ENCODE measurements at places on chromosomes 1 and 21. TPM values are rescaled to one million over a fixed set of nuclear protein-coding genes. Genes with fewer than 3 reads are reported as not detected.

DNA sequence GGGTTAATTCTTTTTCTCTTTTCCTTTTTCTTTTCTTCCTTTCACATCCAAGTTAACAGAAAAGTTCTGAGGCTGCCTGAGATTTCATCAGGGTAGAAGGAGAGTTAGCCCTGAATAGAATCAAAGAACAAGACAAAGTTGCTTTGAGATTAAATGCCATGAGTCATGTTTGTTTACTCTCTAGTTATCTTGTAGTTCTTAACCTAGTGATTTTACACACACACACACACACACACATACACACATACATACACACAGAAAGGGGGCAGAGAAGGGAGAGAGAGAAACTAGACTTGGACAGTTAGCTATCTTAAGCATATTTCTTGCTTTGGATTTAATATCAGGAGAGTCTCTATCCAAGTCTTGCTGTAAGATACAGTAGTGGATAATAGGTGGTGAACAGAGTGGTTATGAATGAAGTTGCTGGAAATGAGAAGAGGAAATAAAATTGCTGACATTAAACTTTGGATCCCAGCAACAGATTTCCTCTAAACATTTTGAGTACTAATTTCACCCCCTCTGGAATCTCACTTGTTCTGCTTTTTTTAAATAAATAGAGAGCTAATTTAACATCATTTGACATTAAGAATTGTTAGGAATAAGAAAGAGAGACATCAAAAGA lies 19.9 kb downstream of the PLA2G4A start:
- peaks cover 3% of the 10 kb centered on the region for H3K4me1 ChIP-seq
- no peaks in the 10 kb centered on the region for H3K36me3 ChIP-seq
- H3K27ac ChIP-seq, result no peak overlapping the region
- DNase-seq, result no peak
- no peaks in the 10 kb centered on the region for H3K27me3 ChIP-seq

GRCh38 chr21:26934383-26934782 lies 32.5 kb downstream of the ADAMTS5 start:
- H3K4me3 ChIP-seq, result no peak overlapping the region
- H3K27ac ChIP-seq, result no peak overlapping the region
- DNase-seq, result no peak
- H3K4me1 ChIP-seq, result peaks cover 6% of the 10 kb centered on the region
- no peaks in the 10 kb centered on the region for H3K27me3 ChIP-seq
- H3K36me3 ChIP-seq, result no peaks in the 10 kb centered on the region

- DNase-seq, result no peak
- H3K27ac ChIP-seq, result no peak overlapping the region
- H3K36me3 ChIP-seq, result peaks cover 41% of the 10 kb centered on the region
- H3K27me3 ChIP-seq, result no peaks in the 10 kb centered on the region
Measured at GRCh38 chr1:230923176-230923575, 54.9 kb upstream of the C1orf198 start.

The HPCA gene
- not detected for total RNA-seq

GRCh38 chr1:193183019-193183627 lies 3.3 kb downstream of the B3GALT2 start:
- peaks cover 57% of the 10 kb centered on the region for H3K4me1 ChIP-seq
- no peak overlapping the region for H3K27ac ChIP-seq
- peak overlapping the region; percentile 29 for H3K4me3 ChIP-seq
- no peak for DNase-seq
- no peaks in the 10 kb centered on the region for H3K36me3 ChIP-seq

- no peak overlapping the region for H3K4me3 ChIP-seq
- no peaks in the 10 kb centered on the region for H3K27me3 ChIP-seq
- DNase-seq, result no peak
- H3K36me3 ChIP-seq, result no peaks in the 10 kb centered on the region
Measured at GRCh38 chr1:184480736-184481135, 93.9 kb downstream of the C1orf21 start.

- no peaks in the 10 kb centered on the region for H3K27me3 ChIP-seq
- H3K4me3 ChIP-seq, result no peak overlapping the region
- H3K4me1 ChIP-seq, result peaks cover 6% of the 10 kb centered on the region
- H3K36me3 ChIP-seq, result no peaks in the 10 kb centered on the region
- DNase-seq, result no peak
Measured at GRCh38 chr21:26795866-26796329, 49.3 kb downstream of the ADAMTS1 start.

DNA sequence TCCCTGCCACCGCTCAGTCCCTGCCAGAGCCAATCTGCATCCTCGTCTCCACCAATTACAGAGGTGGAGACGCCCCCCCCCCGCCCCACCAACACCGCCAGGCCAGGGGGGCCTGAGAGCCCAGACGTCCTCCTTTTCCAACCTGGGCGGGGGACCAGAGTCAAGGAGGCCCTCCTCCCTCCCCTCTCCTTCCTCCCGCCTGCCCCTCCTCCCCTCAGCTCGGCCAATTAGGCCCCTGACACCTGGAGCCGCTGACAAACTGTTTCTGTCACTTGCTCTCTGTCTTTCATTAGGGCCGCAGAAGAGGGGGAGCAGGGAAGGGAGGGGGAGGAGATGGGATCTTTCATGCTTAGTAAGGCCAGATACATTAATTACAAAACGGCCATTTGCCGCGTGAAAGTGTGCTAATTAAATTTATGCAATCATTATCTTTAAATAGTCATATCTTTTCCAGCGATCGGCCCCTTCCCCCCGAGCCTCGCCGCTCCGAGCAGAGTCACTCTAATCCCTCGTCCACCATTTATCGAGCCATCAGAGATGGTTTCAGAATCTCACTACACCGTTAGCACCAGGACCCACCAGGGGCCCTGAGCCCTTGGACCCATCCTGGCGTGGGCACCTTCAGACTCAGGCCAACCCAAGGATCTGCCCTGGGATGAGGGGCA lies 94.7 kb downstream of the PAX7 start:
- no peak overlapping the region for H3K4me3 ChIP-seq
- DNase-seq, result no peak
- no peaks in the 10 kb centered on the region for H3K4me1 ChIP-seq
- H3K27me3 ChIP-seq, result no peaks in the 10 kb centered on the region
- no peaks in the 10 kb centered on the region for H3K36me3 ChIP-seq

DNA sequence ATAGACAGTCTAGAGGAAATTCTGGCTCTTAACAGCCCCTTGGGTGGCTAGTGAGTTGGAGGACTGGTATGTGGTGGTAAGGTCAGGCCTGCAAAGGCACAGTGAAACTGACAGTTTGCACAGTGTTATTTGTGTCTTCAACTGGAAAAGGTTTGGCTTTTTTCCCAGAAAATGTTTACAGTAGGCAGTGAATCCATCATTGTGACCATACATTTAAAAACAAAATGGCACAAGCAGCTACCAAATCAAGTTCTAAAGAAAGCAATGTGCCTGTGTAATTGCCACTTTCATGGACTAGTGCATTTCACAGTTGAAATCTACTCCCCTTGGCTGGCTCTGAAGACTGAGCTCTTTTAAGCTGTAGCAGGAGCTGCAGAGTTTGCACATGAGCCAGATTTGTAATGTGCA lies 24.8 kb downstream of the ATPAF1 start:
- peak overlapping the region; percentile 3 for H3K27ac ChIP-seq
- peaks cover 4% of the 10 kb centered on the region for H3K36me3 ChIP-seq
- H3K4me3 ChIP-seq, result no peak overlapping the region
- peaks cover 5% of the 10 kb centered on the region for H3K4me1 ChIP-seq

DNA sequence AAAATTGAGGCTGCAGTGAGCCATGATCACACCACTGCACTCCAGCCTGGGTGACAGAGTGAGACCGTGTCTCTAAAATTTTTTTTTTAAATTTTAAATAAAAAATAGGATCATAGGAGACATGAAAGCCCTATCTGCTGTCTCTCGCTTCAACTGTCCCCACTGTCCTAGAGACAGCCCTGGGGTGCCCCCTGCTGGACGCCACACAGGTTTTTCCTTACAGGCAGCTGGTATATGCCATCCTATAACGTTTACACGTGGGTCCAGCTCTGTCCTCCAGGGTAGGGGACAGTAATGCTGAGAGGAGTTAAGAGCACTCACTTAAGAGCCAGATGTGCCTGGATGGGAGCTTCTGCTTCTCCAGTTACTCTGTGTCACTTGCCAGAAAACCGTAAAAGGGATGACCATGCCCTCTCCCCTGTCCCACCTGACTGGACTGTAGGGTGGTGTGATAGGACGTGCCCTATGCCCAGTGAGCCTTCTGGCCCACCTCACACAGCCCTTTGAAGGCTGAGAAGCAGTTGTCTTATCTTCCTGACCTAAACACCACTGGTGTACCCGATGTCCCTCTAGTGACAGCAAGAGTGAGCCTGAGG lies 8.5 kb downstream of the FBXO2 start:
- no peaks in the 10 kb centered on the region for H3K36me3 ChIP-seq
- H3K27ac ChIP-seq, result no peak overlapping the region
- H3K4me3 ChIP-seq, result no peak overlapping the region
- peaks cover 5% of the 10 kb centered on the region for H3K4me1 ChIP-seq
- DNase-seq, result no peak

The RAD54L gene
- 0.68 TPM for total RNA-seq

DNA sequence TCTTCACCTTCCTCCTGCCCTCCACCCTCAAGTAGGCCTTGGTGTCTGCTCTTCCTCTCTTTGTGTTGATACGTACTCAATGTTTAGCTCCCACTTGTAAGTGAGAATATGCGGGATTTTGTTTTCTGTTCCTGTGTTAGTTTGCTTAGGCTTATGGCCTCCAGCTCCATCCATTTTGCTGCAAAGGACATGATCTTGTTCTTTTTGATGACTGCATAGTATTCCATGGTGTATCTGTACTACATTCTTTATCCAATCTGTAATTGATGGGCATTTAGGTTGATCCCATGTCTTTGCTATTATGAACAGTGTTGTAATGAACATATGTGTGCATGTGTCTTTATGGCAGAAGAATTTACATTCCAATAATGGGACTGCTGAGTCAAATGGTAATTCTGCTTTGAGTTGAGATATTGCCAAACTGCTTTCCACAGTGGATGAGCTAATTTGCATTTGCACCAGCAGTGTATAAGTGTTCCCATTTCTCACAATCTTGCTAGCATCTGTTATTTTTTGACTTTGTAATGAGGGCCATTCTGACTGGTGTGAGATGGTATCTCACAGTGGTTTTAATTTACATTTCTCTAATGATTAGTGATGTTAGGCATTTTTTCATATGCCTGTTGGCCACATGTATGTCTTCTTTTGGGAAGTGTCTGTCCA lies 272.7 kb downstream of the SDCCAG8 start:
- H3K27me3 ChIP-seq, result no peaks in the 10 kb centered on the region
- no peak overlapping the region for H3K4me3 ChIP-seq
- H3K36me3 ChIP-seq, result no peaks in the 10 kb centered on the region
- DNase-seq, result no peak
- H3K4me1 ChIP-seq, result peaks cover 16% of the 10 kb centered on the region

GRCh38 chr21:41741253-41742072 lies 25.4 kb downstream of the RIPK4 start:
- no peak for DNase-seq
- no peaks in the 10 kb centered on the region for H3K4me1 ChIP-seq
- H3K27ac ChIP-seq, result no peak overlapping the region

DNA sequence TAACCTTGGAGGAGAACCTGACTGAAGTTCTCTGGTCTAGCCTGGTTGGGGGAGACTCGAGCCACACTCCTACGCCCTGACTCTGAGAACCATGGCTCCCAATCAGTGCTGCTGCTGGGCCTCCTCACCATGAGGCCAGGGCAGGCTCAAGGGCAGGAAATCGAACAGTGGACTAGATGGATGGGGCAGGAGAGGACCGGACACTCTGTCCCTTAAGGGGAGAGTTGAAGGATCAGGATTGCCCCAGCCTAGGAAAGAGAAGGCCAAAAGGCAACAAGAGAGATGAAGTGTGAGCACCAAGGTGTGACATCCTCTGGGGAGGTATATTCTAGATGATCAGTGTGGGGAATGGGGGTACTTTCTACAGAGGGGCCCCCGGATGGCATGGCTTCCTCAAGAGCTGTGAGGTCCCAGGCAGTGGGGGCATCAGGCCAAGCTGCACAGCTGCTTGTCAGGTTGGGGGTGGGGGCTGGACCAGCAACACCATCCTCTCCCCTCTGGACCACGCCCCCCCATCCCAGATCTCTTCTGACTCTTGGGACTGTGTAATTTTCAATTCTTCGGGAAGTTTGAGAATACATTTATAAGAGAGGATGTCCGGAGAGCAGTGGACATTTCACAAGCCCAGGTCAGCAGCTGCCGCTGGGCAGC lies 34.0 kb downstream of the MX1 start:
- no peaks in the 10 kb centered on the region for H3K4me1 ChIP-seq
- no peak overlapping the region for H3K27ac ChIP-seq
- peaks cover 30% of the 10 kb centered on the region for H3K36me3 ChIP-seq
- H3K27me3 ChIP-seq, result no peaks in the 10 kb centered on the region
- no peak overlapping the region for H3K4me3 ChIP-seq

The IRF6 gene
- total RNA-seq, result 4.1 TPM

DNA sequence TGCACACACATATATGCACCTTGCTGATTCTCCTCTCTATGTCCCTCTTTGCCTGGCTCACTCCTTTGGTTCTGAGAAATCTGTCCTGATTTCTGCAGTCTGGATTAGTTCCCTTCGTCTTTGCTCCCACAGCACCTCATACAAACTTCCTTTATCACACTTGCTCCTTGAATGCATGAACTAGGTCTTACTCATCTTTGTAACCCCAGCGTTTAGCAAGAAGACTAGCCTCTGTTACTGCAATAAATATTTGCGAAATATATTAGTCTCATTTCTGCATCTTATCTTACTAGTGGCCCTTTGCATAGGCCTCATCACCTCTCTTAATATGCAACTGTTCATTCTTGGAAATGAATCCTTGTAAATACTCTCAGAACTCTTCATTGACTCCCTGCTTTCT lies 11.4 kb downstream of the SMYD2 start:
- H3K36me3 ChIP-seq, result no peaks in the 10 kb centered on the region
- DNase-seq, result no peak
- H3K27me3 ChIP-seq, result no peaks in the 10 kb centered on the region
- no peak overlapping the region for H3K4me3 ChIP-seq

The FAM43B gene
- 3.0 TPM for total RNA-seq

- no peak for DNase-seq
- peaks cover 51% of the 10 kb centered on the region for H3K36me3 ChIP-seq
- H3K27ac ChIP-seq, result no peak overlapping the region
- H3K4me3 ChIP-seq, result no peak overlapping the region
- H3K4me1 ChIP-seq, result no peaks in the 10 kb centered on the region
Measured at GRCh38 chr1:7808253-7808844, 24.3 kb downstream of the PER3 start.

Measured in thoracic aorta (tissue), 2 donors.